Aorta (tissue), 5 donors: ENCODE measurements at places on chromosomes 5 and 9.

DNA sequence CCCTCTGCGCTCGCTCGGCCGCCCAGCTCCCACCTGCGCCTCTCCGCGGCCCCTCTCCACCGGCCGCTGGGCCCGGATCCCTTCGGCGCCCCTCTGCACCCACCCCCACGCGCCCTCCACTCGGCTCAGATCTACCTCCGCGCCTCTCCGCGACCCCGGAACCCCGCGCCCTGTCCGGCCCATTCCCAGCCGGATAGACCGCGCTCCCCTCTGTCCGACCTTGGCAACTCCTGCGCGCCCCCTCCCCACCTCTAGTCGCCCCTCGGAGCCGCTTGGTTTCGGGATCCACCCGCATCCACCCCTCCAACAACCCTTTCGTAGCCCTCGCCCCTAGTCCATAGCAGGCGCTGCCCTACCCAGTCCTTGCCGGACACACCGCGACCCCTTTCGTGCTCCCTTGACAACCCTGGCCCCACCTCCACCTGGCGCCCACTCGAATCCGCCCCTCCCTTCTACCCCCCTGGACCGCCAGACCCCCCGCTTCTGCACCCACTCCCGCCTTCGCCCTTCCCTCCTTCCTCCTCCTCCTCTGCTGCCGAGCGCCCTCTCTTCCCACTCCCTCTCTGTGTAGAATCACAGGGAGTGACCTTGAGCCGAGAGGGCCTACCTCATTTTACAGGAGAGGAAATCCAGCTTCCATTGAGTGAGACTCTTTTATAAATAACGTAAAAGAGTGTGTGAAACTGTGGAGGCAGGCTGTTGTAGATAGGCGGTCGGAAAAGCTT is 525 bp upstream of the AK3 start:
- peak; percentile 55 for DNase-seq

GRCh38 chr5:44871401-44871800 is 62.7 kb downstream of the MRPS30 start:
- DNase-seq, result no peak

GRCh38 chr9:101966691-101967090 is 228.2 kb upstream of the GRIN3A start:
- no peak for DNase-seq

DNA sequence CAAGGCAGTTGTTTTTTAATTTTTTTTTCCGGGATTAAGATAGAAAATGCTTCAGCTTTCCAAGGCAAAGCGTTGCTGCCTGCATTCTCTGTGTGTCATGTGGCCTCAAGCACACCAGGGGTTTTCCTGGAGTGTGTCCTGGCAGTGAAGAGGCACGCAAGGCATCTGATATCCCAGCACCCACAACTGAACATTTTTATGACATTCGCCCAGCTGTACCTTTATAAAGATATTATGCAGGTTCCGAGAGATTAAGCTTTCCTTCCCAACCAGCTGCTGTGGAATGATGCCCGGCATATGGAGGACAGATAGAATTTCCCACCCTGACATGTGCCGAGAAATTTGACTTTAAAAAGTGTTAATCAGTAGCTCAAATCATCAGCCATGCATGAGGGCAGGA is 205.6 kb downstream of the GADD45G start:
- DNase-seq, result no peak

- no peak for DNase-seq
Observed at GRCh38 chr5:74035521-74035937, 409.5 kb downstream of the ARHGEF28 start.

DNA sequence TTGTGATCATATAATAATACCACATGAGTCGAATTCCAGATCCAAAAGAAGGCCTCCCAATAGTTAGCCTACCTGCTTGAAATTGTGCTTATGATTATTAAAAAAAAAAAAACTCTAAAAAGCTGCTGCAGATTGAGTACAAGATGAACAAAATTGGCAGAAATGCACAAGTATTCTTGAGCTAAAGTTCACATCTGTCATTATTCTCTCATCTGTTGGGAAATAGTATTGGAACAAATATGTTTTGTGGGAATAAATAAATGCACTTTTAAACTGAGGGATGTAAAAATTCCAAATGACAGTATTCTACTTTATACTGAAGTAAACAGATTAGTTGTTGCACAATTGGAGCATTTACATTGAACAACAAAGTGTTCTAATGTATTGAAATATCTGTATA is 15.7 kb downstream of the DAB2 start:
- no peak for DNase-seq

DNA sequence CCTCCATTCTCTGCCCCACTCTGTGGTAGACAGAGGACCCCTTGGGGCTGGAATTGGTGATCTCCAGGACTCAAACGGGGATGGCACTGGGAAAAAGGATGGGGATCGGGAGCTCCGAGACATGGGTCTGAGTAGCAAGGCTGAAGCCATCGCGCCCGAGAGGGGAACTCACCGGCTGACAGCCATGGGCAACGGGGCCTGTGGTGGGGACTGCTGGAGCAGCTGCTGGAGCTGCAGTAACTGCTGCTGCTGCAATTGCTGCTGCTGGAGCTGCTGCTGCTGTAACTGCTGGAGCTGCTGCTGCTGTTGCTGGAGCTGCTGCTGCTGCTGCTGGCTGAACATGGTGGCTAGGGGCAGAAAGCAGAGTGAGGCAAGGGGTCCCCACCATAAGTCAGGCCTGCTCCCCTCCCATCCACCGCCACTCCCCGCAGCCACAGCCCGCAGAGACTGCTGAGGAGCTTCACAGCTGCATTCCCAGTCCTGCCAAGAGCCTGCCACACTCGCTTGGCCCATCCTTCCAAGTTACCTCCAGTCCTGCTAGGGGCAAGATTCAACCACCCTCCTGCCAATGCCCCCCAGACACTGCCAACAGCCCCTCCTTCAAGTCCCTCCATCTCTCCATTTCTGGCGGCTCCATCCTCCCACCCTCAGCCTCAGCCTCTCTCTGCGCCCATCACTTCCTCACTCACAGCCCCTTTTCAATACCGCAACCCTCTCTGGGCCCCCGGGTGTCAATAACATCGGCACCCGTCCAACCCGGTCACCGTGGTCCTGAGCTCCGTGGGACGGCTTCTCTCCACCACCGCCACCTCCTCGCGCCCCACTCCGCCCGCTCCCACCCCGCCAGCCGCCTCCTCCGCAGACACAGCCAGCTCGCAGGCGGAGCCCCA is 611 bp downstream of the CIZ1 start:
- no peak for DNase-seq

DNA sequence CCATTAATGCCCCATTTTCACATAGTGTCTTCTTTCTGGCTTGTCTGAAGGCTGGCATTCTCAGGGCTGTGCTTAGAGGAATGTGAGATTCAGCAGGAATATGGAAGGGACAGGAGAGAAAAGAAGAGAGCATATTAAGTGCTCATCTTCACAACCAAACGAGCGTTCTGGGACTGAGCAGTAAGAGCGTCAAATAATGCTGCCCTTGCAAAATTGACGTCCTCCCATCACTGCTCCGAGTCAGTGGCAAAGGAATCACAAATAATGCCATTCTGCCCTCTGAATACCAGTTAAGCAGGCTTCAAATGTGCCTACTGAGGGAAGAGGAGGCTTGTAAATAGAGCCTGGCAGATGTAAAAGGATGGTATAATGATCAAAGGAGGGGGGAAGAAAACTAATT is 351.2 kb downstream of the EBF1 start:
- DNase-seq, result no peak

DNA sequence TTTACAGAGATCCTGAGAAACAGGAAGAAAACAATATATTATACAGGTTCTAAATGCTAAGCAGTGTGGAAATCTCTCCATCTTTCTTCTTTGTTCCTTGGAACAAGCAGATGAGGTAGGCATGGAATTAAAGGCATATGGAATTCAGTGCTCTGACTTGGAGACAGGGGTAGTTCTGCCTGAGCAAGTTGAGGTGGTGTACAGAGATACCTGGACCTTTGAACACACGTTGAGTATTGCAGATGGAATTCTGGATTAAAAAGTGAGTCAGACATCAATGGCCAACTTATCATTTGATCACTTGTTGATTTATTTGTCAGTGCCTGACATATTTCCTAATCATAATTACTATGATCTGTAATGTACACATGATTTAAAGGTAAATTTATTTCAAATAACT is 293.9 kb upstream of the IRX4 start:
- no peak for DNase-seq

GRCh38 chr5:100539519-100539918 is 4.3 kb downstream of the FAM174A start:
- no peak for DNase-seq

GRCh38 chr5:10719965-10720364 is 41.1 kb downstream of the DAP start:
- DNase-seq, result no peak

DNA sequence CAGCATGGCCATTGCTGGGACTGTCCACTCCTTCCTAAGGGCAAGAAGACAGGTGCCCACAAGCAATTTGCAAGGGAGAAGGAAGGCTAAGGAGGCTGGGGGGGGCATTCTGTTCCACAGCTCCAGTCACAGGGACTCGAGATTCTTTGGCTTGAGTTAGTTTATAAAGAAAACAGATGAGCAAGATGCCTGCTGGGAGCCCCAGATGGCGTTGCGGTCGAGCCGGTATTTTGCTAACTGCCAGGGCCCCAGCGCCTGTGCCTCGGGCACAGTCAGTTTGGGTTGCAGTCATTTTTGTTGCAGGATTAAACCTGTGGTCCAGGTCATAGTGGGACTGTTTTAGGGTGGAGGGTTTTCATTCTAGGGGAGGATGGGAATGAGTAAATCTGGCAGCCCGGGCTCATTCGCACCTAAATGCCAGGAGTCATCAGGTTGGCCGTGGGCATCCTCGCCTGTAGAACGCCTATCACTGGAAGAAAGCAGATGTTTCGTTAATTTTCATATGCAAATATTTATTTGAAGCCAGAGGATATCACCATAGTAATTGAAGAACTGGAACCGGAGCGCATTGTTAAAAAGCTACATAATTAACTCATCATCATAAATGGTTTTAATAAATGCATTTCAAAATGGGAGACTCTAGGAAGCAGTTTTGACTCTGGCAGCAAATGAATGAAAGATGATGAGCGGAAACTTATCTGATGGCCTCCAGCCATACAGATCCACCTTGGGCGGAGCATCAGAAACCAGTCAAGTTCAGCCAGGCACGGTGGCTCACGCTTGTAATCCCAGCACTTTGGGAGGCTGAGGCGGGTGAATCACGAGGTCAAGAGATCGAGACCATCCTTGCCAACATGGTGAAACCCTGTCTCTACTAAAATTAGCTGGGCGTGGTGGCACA is 87.1 kb upstream of the FCN2 start:
- no peak for DNase-seq

DNA sequence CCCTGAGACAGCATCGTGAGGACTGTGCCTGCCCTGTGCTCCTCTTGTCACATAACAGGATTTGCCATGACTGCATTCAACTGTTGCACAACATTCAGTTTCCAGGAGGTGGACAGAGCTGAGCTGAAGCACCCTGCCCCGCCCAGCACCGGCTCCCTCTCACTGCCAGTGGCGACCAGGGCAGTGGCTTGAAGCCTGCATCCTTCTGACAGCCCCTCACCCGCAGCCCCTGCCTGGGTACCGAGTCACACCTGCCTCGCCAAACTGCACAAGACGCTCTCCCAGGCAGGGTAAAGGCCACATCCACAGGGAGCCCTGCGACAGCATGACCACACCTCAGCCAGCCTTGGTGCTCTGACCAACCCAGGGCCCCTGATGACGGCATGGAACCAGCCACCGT is 59.9 kb upstream of the ZNF354A start:
- DNase-seq, result peak; percentile 57

- DNase-seq, result peak; percentile 51
Observed at GRCh38 chr5:113807427-113807991, 294.0 kb downstream of the YTHDC2 start.

GRCh38 chr5:116672203-116672602 is 97.6 kb upstream of the SEMA6A start:
- DNase-seq, result no peak

- no peak for DNase-seq
Observed at GRCh38 chr5:115321309-115321708, 24.9 kb upstream of the CCDC112 start.

GRCh38 chr5:117103703-117104102 is 529.1 kb upstream of the SEMA6A start:
- DNase-seq, result no peak

- DNase-seq, result no peak
Observed at GRCh38 chr9:97908705-97909104, 13.6 kb downstream of the TRMO start.

GRCh38 chr5:106876665-106877194 is 794.0 kb downstream of the EFNA5 start:
- no peak for DNase-seq

- DNase-seq, result no peak
Observed at GRCh38 chr5:62256161-62257019, 49.6 kb upstream of the KIF2A start.

DNA sequence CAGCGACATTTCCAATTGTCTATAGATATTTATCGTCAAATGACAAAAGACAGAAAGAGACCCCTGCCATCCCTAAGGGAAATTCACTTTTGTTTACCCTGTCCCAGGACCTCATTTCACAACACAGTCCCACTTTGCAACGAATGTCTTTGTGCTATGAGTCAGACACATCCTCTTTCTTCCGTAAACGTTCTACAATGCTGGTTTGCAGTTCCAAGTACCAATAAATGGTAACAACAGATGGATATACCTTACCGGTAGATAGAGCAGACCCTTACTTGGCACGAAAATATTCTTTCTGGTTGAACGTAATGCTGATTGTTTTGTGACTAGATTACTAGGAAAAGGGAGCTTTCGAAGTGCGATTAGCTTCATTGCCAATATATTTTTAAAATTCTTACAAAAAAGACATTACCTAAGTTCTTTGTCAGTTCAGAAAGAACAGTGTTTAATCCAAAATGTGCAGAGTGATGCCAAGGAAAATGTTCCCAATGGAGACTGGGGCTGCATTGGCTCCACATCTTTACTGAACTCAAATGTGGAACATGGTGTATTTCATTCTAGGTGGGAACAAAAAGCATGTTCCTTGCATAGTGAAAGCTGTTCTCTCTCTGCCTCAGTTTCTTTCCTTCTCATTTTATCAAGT is 202.5 kb upstream of the SLC27A6 start:
- no peak for DNase-seq

DNA sequence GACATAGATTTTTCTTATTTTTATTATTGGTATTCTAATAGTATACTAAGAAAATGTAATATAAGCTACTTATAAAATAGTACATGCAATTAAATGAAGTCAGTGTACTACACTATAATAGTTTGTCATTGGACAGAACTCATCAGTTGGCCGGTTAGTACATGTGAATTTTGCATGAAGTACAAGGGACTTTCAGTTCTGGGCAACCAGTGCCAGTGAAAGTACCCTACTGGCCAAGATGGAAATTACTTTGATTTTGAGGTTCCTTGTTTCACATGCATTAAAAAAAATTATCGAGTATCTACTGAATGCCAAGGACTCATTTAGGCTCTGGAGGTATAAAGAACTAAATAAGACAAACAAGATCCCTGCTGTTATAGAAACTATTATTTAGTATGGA is 213.4 kb upstream of the ELL2 start:
- DNase-seq, result no peak

GRCh38 chr9:5563417-5563815 is 53.1 kb downstream of the PDCD1LG2 start:
- no peak for DNase-seq

DNA sequence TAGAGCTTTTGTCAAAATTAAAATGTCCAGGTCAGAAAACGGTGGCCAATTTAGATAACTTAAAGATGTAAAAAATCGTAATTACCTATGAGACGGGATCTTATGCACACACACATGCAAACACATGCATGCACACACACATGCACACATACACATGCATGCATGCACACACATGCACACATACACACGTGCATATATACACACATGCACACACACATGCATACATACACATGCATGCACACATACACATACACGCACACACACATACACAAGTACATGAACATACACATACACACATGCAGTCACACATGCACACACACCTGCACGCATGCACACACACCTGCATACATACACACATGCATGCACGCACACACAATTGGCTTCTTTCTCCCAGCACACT is 362.0 kb downstream of the IRX1 start:
- DNase-seq, result no peak
